Tibial nerve (tissue), 4 donors: ENCODE measurements at places on chromosomes 12 and 14. TPM values are rescaled to one million over a fixed set of nuclear protein-coding genes. Genes with fewer than 3 reads are reported as not detected.

- DNase-seq: no peak
These were observed 21.5 kb upstream of the GNS start for GRCh38 chr12:64780531-64781279.

GRCh38 chr12:126027825-126028224 lies 962.6 kb downstream of the AACS start:
- no peak for DNase-seq

GRCh38 chr12:29797565-29798355 lies 14.0 kb upstream of the TMTC1 start:
- DNase-seq: no peak

DNA sequence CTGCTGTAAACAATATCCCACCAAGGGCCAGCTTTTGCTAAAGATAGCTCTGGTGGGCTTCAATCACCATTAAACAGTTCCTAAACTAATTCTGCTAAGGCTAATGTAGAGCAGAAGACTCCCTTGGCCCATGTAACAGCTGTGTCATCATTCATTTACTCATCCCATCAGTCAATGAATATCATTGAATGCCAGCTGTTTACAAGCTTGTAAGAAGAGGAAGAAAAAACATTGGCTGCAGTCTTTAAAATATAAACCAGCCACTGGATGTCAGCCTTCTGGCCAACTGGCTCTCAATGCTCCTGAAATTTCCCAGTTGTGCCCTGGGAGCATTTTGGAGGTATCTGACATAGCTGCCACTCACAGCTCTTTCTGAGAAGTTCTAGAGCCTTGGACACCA lies 18.0 kb upstream of the MAP3K9 start:
- DNase-seq: no peak

DNA sequence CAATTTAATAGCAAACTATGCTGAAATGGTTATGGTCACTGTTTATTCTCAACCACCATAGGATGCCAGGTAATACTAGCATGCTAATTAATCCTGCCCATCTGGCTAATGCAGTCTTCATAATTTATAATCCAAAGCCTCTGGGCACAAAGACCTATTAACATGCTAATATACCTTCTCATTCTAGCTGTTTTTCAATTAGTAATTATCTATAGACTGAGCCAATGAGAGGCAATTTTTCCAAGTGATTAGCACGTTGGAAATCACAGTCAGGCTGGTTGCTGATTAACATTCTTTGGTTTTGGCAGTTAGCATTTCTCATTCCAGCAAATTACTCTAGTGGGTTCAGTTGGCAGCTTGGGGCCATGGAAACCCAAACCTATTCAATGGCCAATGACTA lies 357.2 kb downstream of the SEC23A start:
- no peak for DNase-seq

The MYF6 gene
- total RNA-seq: not detected

The NINJ2 gene
- total RNA-seq: 17.7 TPM

The CLEC9A gene
- 0.21 TPM for total RNA-seq

DNA sequence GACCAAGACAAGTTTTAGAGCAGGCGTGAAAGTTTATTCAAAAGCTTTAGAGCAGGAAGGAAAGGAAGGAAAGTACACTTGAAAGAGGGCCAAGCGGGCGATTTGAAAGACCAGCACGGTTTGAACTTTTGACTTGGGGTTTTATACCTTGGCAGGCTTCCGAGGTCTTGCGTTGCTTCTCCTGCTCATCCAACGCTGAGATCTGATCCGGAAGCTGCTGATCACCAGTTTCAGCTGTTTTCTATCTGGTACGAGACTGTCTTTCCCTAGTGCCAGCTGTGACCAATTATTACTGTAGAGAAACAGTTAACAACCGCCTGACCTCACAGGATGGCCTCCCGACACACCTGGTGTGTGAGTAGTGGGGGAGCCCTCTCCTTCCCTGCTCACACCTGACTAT lies 20.6 kb upstream of the SNRPF start:
- no peak for DNase-seq

DNA sequence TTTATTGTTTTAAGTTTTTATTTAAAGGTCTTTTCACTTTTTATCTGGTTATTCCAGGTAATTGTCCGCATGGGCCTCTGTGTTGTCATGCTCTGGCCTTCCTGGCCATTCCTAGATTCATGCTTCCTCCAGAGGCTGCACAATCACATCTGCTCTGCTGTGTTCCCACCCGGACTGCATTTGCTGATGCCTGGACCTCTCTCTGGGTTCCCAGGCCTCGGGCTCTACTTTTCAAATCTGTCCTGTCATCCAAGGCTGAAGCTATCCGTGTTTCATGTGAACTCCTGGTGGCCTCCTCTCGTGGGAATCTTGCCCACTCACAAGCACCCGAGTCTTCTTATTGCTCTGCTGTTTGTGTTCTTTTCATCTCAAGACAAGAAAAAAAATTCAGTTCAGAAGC lies 16.1 kb upstream of the VDR start:
- DNase-seq: no peak

GRCh38 chr12:85394065-85394464 lies 114.0 kb downstream of the ALX1 start:
- DNase-seq: no peak

The ACSM4 gene
- not detected for total RNA-seq
